Keratinocyte (primary cell): ENCODE measurements at places on chromosomes 13 and 19.

- DNase-seq: no peak
Observed at GRCh38 chr19:13024126-13024950, 29.1 kb downstream of the NFIX start.

DNA sequence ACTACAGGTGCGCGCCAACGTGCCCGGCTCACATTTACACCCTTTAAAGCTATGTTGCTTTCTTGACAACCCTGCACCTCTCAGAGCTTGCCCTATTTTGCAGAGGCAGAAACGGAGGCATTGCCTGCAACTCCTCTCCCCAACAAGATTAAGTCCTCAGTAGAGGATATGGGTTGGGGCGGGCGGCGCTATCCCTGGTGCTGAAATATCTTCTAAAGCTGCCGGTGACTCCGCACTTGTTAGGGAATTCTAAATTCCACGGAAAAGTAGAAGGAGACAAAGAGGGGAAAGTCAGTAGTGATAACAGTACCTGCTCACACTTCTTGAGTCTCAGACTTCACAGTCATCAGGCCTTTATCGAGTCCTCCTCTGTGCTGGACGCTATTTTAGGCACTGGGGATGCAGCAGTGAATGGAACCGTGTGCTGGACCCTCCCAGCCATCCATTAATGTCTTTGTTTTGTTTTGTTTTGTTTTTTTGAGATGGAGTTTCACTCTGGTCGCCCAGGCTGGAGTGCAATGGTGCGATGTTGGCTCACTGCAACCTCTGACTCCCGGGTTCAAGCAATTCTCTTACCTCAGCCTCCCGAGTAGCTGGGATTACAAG is 18.0 kb downstream of the SLC5A5 start:
- DNase-seq: no peak

DNA sequence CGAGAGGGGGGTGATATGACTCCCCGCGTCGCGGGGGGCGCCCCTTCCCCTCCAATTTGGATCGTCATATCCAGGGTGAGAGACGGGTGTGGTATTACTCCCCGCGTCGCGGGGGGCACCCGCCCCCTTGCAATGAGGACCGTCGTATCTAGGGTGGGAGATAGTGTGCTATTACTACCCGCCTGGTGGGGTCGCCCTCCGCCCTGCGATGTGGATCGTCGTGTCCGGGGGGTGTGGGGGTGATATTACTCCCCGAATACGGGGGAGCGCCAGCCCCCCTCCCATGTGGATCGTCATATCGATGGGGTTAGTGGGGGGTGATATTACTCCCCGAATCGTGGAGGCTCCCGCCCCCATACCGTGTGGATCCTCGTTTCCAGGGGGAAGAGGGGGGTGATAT is 29.2 kb upstream of the RGCC start:
- DNase-seq: no peak

DNA sequence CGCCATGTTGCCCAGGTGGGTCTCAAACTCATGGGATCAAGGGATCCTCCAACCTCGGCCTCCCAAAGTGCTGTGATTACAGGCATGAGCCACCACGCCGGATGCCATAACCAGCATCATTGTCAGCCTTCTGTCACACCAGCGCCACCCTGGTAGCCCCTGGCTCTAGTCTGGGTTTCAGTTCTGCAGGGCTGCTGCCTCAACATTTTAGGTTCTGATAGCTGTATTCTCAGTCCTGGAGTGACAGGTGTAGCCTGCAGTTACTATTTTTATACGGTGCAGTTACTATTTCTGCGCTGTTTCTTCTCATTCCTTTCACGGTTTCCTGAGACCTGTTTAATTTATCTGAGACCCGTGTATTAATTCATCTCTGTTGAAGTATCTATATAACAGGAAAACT is 57.1 kb downstream of the TRPM4 start:
- DNase-seq: no peak

GRCh38 chr19:13343514-13343913 is 162.8 kb downstream of the CACNA1A start:
- DNase-seq: no peak

DNA sequence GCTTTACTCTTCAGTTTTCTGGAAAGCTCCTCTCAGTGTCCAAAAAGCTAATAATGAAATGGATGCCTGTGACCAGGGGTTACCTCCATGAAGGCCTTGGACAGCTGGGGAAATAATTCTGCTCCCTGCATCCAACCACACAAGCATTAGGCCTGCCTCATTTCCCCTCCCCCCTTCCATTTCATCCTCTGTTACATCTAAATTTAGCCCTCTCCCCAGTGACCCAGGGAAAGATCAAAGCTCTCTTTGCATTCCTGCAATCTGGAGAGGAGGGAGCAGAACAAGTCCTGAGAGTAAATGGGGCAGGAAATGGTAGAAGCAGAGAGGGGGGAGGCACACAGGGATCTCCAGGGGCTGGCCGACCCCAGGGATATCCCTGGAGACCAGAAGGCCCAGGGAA is 452.7 kb downstream of the TSHZ3 start:
- no peak for DNase-seq

DNA sequence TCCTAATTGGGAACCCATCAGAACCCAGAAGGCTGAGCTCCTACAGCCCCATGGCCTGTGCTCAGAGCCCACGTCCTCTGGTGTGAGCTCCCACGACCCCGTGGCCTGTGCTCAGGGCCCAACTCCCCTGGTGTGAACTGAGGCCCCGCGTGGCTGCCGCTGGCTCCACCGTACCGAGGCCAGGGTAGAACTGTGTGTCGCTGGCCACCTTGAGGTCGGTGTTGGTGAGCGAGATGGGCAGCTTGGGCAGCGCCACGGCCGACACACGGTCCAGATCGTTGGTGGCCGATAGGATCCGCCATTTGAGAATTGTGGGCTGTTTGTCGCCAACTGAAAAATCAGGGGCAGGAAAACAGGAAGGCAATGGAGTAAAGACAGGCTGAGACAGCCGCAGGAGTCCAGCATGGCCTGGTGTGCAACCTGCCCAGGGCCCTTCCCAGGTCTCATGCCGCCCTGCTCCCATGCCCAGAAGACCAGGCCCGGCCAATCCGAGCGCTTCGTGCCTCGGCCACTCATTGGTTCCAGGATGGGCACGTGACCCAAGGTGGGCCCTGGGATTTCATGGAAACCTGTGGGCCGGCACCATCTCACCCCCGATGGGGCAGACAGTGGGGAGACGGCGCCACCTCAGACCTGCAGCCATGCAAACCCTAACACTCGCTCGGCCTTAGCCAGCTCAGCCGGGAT is 11.5 kb downstream of the MED16 start:
- DNase-seq: no peak

DNA sequence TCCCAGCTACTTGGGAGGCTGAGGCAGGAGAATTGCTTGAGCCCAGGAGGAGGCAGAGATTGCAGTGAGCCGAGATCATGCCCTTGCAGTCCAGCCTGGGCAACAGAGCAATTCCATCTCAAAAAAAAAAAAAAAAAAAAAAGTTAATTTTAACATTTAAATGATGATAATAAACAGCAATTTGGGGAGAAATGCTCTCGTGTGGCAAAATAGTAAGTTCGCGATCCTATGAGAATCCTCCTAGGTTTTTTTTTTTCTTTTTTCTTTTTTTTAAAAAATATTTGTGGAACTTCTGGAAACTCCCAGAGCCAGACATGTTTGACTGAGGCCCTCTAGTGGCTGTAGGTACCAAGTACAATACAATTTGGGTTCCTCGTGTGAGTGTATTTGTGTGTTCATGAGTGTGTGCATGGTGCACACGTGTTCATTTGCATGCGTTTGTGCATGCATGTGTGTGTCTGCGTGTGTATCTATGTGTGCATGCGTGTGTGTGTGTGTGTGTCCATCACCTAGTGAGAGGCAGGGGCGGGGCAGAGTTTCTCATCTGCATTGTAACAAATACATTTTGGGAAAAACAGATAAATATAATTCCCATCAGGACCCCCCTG is 31.2 kb downstream of the TMPRSS9 start:
- DNase-seq: peak; percentile 17

GRCh38 chr19:46349311-46349993 is 2.6 kb downstream of the PPP5C start:
- DNase-seq: no peak

GRCh38 chr13:111359237-111359915 is 38.9 kb downstream of the TEX29 start:
- DNase-seq: no peak
